ENCODE measurements at places on chromosomes 3 and 15.

DNA sequence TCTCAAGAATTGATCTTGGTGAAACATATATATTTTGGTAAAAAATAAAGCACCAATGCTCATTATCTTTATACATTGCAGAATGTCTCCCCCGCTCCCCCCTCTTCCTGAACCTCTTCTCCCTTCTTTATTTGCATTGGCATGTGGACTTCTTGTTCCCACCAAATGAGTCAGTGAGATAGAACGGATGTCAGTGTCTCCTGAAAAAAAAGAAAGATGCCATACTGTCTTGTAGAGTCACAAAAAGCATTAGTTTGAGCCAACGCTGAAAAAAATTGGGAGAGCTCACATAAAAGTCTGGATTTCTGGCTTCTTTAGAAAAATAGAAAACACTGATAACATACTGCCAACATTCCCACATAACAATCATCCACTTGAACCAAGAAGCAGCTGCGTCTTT is 32.0 kb upstream of the STXBP5L start:
- no peak for DNase-seq

GRCh38 chr3:156750191-156750873 is 75.8 kb upstream of the LEKR1 start:
- DNase-seq = no peak

DNA sequence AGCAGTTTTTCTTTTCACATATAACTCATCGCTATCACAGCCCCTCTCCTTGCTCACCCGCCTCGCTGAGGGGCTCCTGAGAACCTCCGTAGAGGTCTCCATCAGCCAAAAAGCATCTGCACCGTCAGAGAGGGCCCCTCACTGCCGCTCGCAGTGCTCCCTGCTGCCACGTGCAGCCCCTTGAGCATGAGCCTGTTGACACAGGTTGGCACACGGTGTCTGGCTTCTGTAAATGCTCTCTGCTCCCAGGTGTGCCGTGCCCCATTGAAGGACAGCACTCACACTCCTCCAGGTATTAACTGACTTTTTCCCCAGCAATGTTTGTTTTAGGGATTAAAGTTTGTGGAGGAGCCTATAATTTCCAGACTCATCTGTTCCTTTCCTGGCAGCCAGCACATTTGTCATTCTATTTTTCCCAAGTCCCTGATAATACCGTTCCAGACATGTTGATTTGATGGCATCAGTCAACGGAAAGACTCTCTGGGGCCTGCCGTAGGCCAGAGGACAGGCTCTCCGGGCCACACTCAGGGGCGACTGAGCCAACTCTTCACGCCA is 2.1 kb upstream of the FURIN start:
- DNase-seq = no peak

- DNase-seq = no peak
Measured at GRCh38 chr3:111979434-111980038, 710 bp downstream of the ABHD10 start.

DNA sequence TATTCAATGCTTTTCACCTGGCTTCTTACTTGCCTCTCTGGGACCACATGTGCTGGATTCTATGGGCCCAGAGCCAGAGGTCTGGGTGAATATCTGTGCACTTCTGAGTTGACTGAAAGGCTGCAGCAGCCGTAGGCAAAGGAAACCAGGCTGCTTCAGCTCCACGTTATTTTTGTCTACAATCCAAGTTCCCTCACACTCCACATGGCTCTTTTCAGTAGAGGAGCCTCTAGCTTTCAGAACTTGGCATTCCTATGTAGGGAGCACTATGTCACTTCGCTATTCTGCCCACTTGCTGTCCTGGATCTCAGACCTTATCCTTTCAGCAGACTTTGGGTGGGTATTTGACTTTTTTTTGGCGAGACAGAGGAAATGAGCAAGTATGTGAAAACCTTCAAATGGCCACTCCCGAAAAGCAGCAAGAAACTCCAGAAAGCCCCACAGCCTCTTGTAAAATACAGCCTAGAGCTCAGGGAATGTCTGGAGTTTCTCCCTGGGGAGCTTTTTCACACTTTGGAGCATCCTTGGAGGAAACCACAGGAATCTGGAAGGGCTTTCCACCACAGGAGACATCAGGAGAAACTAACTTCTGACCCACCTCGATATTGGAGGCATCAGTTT is 80.9 kb downstream of the DUT start:
- no peak for DNase-seq

DNA sequence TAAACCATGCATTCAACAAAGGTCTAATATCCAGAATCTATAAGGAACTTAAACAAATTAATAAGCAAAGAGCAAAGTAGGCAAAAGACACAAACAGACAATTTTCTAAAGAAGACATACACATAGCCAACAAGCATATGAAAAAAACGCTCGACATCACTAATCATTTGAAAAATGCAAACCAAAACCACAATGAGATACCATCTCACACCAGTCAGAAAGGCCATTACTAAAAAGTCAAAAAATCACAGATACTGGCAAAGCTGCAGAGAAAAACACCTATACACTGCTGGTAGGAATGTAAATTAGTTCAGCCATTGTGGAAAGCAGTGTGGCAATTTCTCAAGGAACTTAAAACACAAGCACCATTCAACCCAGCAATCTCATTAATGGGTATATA is 53.8 kb downstream of the FSIP1 start:
- no peak for DNase-seq

GRCh38 chr3:108324177-108324576 is 27.8 kb downstream of the HHLA2 start:
- DNase-seq = no peak

- DNase-seq = no peak
Measured at GRCh38 chr3:69197455-69197854, 75.1 kb upstream of the LMOD3 start.

- DNase-seq = no peak
Measured at GRCh38 chr3:177752831-177753230, 555.5 kb upstream of the TBL1XR1 start.

DNA sequence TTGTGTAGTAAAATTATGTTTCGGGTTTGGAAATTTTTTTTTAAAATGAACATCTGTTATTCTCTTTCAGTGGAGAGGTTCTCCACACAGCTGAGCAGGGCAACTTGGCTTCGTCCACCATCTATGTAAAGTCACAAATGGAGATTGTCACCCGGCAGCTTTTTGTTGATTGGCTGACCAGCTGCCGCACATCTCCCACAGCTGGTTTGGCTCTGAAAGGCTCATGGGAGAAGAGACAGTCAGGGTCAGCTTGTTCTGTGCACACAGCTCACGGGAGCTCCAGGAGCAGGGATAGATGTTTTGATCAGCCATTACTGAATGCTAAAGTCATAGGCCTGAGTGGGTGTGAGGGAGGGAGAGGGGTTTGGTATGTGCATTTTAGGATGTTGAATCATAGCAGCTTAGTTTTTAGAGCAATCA is 12.9 kb upstream of the CCDC80 start:
- peak; percentile 93 for DNase-seq

DNA sequence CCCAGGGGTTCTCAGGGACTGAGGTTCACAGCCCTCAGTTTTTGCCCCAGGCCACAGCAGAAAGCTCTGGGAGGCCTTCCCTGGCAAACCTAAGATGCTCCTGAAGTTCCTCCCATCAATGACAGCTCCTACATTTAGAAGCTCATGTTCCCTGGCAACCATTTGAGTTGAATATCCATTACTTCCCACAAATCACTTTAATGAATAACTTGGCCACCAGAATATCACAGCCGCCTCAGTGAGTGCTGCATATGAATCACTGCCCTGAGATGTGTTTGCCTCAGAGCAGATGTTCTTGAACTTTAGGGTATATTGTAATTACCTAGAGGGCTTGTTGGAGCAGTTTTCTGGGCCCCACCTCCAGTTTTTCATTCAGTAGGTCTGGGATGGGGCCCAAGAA is 27.4 kb downstream of the SLCO2A1 start:
- peak; percentile 43 for DNase-seq

DNA sequence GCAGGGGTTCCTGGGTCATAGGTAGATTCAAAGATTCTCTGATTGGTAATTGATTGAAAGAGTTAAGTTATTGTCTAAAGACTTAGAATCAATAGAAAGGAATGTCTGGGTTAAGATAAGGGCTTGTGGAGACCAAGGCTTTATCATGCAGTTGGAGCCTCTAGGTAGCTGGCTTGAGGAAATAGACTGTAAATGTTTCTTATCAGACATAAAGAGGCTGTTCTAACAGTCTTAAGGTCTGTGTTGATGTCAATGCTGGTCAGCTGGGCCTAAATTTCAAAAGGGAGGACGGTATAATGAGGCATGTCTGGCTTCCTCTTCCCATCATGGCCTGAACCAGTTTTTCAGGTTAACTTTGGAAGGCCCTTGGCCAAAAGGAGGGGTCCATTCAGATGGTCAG is 48.9 kb downstream of the GASK1A start:
- DNase-seq = no peak

GRCh38 chr15:74396445-74397238 is 29.2 kb upstream of the CYP11A1 start:
- no peak for DNase-seq

DNA sequence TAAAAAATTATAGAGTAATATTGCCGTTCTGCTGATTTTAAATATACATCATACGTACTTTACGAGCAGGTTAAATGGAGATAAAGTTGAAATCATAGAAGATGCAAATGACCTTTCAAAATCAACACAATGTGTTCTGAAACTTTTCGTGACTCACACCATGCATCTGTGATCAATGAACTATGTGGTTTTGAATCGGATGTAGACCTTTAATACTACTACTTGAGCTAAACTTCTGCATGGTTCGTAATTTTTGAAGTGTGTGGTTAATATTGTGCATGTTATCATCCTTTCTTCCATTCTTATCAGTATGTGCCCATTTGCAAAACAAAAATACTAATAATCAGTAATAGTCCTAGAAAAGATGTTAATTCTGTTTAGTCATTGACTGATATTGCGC is 58.9 kb downstream of the GASK1A start:
- DNase-seq = no peak

- no peak for DNase-seq
Measured at GRCh38 chr3:96863129-96863740, 48.8 kb downstream of the EPHA6 start.

- no peak for DNase-seq
Measured at GRCh38 chr3:117234331-117234730, 524.8 kb downstream of the TUSC7 start.

DNA sequence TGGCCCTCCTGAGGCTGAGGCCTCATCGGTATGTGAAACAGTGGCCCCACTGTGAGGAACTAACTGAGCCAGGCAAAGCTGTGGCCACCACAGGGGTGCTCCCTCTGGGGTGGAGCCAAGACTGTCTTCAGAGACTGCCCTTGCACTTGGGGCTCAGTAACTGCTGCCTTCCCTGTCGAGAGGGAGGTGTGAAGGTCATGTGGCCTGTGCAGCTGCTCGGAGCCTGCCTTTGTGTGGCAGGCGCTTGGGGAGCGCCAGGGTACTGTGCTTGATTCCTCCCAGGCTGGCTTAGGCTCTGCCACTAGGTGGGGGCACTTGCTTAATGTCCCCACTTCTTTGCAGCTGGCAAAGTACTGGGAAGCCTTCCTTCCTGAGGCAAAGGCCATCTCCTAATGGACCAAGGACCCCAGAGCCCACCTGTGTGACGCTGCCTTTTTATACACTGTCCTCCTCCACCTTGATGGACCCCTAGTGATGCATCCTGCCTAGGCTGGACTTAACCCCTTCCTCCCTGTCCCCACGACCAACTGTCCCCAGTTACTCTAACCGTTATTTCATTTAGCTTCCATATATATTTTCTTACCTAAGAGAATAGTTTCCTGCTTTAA is 14.2 kb upstream of the SNX22 start:
- no peak for DNase-seq

DNA sequence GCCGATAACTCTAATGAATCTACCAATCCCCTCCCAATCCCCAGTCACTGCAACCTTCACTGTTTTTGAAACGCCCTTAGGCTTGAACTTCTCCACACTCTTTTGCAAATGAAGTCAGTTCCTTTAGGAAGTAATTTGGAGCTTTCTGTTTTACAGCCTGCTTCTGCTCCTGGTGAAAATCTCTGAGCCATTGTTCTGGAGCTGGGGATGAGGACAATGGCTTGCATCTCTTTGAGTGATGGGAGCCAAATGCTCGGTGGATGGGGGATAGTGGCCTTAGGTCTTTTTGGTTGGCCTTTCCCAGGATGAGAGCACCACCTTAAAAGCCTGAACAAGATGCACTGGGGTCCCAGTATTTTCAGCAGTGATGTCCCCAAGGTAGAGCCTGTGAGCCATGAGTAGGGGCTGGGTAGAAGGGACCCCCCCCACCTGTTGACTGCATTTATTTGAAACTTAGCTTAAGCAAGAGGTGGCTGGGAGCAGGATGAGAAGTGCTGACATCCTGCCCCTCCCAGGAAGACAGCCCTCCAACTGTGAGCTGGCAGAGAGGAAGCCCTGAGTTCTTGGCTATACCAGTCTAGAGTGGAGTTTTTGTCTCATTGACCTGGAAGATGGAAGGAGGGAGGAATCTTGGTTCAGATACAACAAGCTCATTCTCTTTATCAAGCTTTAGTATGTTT is 7.6 kb upstream of the MYO5C start:
- no peak for DNase-seq

DNA sequence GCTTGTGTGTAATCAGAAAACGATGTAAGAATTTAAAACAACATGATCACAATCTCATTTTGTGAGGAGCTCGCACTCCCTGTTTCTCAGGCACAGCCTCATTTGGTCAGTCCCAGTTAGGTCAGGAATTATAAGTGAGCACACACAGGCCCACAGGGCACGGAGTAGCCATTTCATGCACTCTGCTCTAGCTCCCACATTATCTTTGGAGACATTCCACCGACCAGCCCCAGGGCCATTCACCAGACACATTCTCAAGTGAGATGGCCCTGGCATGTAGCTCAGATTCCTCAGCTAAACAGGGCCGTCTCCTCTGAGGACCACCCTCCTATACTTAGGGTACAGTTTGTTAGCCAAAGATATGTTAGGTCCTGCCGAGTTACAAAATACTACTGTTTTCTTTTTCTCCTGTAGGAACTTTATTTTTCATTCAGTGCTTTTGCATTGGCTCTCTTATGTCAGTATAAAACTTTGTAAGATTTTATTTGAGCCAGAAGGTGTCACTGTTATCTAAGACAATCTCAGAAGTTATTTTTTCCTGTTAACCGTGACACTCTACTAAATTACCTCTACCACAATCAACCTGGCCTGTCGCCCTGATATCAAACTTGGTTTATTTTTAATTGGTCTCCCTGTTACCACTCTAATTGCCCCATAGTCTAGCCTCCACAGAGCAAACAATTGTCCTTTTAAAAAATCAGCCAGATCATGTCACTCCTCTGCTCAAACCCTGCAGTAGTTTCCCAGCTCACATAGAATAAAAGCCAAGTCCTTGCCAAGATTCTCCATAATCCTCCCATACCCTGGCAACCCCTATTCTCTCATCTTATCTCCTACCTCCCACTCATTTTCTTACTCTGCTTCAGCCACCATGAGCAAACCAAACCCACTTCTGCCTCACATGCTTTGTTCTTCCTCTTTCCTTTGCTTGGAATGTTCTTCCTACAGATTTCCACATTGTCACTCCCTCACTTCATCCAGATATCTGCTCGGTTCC is 105.7 kb downstream of the PPP2R3A start:
- DNase-seq = no peak

DNA sequence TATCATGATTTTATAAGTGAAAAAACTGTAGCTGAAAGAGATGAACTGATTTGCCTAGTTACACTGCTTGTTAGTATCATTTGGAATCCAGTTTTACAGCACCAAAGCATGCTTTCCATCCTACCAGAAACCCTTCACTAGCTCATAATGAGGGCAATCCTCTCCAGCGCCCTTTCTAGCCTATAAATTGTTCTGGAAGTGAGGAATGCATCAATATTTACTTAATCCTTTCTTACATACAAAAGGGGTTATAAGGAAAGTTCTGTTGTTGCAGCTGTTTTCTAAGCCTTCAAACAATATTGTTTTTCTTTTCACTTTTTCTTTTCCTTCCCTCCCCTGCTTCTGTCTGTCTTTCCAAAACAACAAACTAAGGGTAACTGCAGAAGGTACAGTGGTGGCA is 11.0 kb upstream of the PCCB start:
- no peak for DNase-seq

GRCh38 chr3:170410428-170411029 is 8.1 kb upstream of the CLDN11 start:
- no peak for DNase-seq

Data from skeletal muscle cell (primary cell).